ENCODE measurements at places on chromosomes 11 and 22. TPM values are rescaled to one million over a fixed set of nuclear protein-coding genes. Genes with fewer than 3 reads are reported as not detected.

The SPATA19 gene
- total RNA-seq, result not detected

The DDI1 gene
- not detected for total RNA-seq

The CCDC87 gene
- not detected for total RNA-seq

The ADORA2A gene
- 2.7 TPM for total RNA-seq

The MAP6 gene
- total RNA-seq, result 0.40 TPM

The SLC22A6 gene
- not detected for total RNA-seq

The OLFML1 gene
- 0.42 TPM for total RNA-seq

The PIM3 gene
- total RNA-seq, result 87.7 TPM

The OR5M11 gene
- not detected for total RNA-seq

The DEFB108B gene
- not detected for total RNA-seq

The DENND6B gene
- 0.09 TPM for total RNA-seq

The CABP2 gene
- not detected for total RNA-seq

DNA sequence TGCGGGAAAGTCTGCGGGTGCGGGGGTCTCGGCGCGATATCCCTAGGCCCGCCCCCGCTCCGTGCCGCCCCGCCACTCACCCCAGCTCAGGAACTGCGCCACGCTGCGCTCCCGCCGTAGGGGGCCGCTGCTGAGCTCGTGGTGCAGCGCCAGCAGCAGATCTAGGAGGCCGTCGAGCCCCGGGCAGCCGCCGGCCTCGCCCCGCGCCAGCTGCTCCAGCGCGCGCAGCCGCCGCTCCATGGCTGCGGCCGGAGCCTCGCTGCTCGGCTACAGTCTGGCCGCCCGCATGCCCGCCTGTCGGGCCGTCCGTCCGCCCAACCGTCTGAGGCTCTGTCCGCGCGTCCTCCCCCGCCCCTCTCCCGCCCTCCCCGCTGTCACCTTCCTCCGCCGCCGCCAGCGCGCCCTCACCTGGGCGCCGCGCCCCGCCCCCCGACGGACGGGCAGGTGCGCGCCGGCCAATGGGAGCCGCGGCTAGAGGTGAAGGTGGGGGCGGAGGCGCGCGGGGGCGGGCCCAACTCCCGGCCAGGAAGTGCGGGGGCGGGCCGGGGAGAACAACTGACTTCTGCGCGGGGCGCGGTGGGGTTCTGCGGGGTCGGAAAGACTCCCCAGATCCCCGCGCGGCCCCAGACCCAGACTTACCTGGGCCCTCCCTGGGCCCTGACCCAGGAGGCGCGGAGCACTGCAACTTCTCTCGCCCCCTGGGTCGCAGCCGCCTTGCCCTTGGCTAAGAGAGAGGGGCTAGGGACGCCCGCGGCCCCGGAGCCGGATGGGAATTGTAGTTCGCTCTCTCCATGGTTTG lies at the start of gene CDC42BPG:
Gene CDC42BPG, minus strand, starts transcription at position 324 of the 799 bp plus-strand sequence. Its CDS starts 84 bp downstream, at position 240.
- peak; percentile 71 for DNase-seq

- peak; percentile 25 for DNase-seq
Measured at GRCh38 chr11:117256573-117256972, 24.1 kb downstream of the RNF214 start.

DNA sequence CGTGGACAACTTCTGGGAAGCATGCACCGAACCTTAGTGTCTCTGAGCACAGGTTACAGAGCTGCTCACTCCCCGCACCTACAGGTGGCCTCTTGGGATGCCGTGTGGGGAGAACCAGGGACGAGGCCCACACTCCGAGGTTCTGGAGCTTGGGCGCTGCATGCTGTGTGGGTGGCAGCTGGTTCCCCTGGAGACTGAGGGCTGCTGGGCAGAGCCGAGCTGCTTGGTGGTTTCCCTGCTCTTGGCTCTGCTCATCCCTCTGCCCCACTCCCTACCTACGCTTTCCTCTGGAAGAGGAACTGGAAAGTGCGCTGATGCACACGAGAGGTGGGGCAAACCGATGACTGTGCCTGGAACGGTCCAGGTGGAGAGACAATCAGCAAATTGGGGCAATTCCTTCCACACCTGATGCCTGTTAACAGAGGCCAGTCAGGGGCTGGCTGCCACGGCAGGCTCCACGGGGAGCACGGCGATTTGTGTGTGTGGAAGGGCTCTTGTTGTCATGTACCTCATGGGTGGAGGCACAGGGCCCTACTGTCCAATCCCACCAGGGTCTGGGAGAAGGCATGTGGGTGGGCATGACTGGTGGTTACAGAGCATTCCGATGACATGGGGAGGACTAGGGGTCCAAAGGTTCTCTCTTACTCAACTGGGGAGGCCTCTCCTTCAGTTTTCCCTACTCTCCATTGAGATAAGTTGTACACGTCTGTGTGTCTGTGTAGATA lies 60.9 kb downstream of the ST14 start:
- DNase-seq, result no peak

DNA sequence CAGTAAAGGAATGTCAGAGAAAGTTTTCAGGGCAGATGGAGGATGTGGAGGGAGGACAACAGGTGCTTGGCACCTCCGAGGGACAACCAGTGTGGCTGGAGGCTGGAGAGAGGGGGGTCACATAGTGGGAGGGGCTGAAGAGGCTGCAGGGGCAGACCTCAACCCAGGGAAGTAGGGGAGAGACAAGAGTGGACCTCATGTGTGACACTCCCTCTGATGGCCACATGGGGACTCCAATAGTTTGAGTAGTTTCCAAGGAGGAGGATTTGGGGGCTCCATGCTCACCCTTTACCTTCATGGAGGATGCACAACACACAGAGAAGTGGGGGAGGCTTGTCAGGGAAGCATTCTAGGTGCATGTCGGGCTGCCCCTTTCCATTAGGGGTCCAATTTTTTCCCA lies 35.1 kb upstream of the ASPHD2 start:
- DNase-seq, result no peak

- DNase-seq, result no peak
Measured at GRCh38 chr11:99614352-99614751, 593.6 kb downstream of the CNTN5 start.

GRCh38 chr22:50676180-50676636 lies 3.6 kb downstream of the SHANK3 start:
- DNase-seq, result no peak

DNA sequence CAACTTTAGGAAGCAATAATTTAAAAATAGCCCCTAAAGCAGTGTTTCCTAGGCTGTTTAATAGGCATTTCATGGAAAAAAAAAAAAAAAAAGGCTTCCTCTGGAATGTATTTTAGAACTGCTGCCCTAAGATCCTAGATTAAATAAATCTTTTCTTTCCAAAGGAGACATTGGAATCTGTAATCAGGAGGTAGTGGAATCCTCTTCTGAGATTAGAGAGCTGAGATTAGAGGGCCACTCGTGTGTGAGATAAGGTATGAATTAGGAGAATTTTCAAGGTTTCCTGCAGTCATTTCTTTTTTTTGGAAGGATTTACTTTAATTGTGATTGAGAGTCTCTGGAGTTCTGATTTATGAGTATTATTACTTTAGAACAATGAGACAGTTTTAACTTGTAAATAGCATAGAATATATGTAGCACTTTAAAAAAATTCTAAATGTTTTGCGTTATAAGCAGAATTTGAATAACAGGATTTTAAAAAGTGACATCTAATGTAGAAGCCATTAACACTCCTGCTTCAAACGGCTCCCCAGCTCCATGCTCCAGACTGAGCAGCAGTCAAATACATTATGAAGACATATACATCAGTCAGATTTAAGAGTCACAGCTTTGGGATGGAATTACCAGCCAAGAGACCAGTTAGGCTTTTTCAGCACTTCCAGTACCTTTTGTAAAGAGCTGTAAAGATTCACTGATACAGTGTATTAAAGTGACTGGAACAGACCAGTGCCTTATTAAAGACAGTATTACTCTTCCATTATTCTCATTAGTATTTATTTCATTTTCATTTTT lies 5.0 kb downstream of the EED start:
- DNase-seq, result no peak

DNA sequence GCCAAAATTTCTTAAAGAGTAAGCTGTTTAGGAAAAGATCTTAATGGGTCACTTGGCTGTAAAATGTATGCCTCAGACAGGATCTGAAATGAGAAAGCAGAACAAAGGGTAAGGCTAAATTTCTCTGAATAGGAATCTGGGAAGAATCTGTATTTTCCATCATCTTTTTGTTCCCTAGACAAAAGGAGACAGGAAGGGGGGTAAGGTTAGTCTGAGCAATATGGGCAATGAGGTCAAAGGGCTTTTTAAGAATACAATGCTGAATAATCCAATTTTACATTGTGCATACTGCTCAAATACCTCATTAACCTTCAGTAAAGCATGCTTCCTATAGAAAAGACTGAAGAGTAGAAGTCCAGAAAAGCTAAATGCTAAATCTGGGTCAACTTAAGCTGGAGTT lies 34.6 kb downstream of the CLDN25 start:
- no peak for DNase-seq

GRCh38 chr11:36150986-36151385 lies 138.2 kb downstream of the COMMD9 start:
- peak; percentile 51 for DNase-seq

- DNase-seq, result peak; percentile 82
Measured at GRCh38 chr22:42959576-42960509, 55.1 kb downstream of the PACSIN2 start.

GRCh38 chr22:46984751-46985506 lies 222.5 kb downstream of the TBC1D22A start:
- peak; percentile 66 for DNase-seq

DNA sequence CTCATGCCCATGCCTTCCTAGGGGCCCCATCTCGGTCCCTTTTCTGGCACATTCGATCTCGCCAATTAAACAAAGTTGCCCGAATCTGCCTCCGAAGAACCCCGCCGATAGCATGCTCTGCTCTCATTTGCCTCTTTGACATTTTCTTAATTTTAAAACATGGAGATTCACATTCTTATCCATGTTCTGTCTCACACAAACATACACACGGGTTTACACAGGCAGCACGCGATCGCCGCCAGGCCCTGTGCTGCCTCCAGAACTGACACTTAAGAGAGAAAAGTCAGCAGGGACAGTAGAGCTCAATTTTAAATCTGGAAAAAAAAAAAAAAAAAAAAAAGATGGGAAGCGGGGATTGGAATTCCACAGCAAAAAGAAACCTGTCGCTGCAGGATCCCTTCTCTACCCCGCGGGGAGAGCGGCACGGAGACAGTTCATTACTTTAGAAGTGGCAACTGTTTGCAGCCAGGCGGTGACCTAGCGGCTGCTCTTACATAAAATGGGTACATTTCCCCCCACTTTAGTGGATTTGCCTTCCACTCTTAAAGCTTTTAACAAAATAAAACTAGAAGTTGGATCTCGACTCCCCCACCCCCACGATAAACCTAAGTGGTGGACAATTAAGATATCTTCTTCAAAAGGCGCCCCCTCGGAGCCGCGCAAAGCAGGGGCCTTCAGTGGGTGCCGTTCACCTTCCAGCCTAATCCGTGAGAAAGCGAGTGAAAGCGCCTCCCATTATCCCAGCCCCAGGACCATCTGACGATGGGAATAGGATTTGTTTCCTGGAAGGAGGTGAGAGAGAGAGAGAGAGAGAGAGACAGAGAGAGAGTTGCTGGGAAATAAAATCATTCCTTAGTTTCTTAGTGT lies 13.7 kb downstream of the PAX6 start:
- DNase-seq, result no peak

DNA sequence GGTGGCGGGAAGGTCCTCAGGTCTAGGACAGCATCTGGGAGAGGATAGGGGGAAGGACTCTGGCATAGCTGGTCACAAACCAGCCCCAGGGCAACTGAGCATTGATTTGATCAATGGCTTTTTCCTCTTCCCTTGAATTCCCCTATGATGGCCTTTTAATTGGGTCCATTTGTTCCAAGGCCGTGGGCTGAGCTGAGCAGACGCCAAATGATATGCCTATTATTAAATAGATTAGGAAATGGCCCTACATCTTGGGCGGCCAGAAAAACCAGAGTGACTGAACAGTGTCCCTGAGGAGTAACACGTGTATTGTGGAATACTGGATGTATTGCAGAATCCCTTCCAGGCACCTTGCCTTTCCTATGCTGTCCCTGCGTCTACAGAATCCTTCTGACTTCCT lies 26.7 kb upstream of the P2RY6 start:
- no peak for DNase-seq

- no peak for DNase-seq
Measured at GRCh38 chr11:12237381-12237784, 127.0 kb downstream of the MICAL2 start.

- no peak for DNase-seq
Measured at GRCh38 chr11:8288824-8289491, 25.3 kb upstream of the LMO1 start.

GRCh38 chr22:25645964-25646363 lies 81.5 kb downstream of the GRK3 start:
- no peak for DNase-seq

DNA sequence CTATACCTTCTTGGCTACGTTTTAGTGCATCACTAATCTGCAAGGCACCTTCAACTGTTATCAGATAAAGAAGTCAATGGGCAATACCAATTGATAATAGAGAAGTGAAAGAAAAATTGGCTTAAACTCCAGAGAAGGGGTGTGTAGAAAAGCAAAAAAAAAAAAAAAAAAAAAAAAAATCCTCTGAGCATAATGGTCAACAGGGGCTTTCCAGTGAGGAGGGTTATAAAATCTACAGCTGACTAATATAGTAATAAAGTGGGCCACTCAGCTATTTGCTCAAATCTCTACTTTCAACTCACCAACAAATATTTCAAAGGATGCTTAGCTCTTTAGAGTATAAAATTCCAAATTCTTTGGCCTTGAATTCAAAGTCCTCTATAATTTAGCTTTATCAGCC lies 77.8 kb downstream of the APOL5 start:
- no peak for DNase-seq

DNA sequence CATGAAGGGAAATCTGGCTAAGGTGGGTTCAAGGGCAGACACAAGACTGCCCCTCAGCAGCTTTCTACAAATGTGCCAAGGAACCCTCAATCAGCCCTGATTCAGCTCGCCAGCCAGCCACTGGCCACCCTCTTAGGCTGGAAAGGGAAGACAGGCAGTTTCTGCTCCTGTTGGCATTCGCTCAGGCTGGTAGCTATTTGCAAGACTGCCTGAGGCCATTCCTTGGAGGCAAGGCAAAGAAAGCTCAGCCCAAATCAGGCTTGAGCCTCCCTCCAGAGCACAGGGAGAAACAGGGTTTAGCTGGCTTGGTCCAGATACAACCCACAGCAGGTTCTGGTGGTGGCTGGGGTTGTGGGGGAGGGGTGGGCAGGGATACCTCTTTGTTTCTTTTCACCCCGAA lies 19.2 kb downstream of the TP53I11 start:
- DNase-seq, result no peak

DNA sequence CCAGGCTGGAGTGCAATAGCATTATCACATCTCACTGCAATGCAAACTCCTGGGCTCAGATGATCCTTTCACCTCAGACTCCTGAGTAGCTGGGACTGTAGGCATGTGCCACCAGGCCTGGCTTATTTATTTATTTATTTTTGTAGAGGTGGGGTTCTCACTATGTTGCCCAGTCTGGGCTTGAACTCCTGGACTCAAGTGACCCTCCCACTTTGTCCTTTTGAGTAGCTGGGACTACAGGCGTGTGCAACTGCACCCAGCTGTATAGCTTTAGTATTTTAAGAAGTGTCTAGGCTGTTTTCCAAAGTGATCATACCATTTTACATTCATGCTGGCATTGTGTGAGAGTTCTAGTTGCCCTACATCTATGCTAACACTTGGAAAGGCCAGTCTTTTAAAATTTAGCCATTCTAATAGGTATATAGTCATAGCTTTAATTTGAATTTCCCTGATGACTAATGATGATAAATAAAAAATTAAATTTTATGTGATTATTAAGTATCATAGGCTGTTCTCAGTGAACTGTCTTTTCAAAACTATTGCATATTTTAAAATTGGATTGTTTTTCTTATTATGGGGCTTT lies 96.9 kb downstream of the TMEM135 start:
- DNase-seq, result no peak
